ENCODE measurements at places on chromosomes 6 and 20.

DNA sequence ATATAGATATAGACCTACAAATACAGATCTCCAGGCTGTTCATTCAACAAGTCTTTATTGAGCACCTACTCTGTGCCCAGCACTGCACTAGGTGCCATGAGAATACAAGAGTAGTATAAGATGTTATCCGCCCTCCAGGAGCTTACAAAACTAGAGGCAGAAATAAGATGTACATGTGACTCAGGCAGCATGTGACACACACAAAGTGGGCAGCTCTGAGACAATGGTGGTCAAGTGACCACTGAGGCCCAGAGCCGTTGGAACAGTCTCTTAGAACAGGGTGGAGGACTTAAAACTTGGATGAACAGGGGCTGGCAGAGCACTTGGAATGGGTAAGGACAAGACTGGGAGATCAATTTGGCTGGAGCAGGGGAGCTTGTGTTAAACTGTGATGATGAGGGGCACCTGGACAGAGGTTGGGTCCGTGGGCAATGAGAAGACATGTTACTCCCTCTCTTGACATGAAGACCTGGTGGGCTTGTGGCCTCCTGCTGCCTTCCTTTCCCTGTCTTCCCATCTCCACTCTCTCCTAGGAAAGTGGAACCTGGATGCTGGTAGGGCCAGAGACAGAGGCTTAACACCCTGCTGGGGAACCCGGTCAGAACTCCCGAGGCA, 21.2 kb downstream of the TRIM15 start:
- DNase-seq = no peak

GRCh38 chr20:46192376-46192944, 74.3 kb downstream of the CD40 start:
- DNase-seq = no peak

DNA sequence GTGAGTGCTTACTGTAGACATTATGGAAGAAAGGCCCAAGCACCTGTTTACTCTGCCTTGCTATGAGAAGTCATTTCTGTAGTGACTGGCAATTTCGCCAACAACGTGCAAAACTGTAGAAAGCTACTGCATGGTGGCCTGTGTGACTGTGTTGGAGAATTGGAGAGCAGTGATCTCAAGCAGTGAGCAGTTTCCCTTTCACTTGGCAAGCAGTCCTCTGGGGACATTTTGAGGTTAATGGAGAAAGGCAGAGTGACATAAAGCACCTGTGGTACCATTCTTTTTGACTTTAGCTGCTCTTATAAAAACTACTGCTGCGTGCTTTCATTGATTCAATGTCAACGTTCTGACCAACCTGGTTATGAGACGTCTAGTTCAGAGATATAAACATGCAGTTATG, 382.6 kb upstream of the JAG1 start:
- no peak for DNase-seq

GRCh38 chr6:17988422-17988944, 1.0 kb upstream of the KIF13A start:
- no peak for DNase-seq

- DNase-seq = no peak
Measured at GRCh38 chr6:42297661-42298060, 80.0 kb upstream of the MRPS10 start.

GRCh38 chr6:161639772-161640171, 365.9 kb upstream of the AGPAT4 start:
- DNase-seq = no peak

DNA sequence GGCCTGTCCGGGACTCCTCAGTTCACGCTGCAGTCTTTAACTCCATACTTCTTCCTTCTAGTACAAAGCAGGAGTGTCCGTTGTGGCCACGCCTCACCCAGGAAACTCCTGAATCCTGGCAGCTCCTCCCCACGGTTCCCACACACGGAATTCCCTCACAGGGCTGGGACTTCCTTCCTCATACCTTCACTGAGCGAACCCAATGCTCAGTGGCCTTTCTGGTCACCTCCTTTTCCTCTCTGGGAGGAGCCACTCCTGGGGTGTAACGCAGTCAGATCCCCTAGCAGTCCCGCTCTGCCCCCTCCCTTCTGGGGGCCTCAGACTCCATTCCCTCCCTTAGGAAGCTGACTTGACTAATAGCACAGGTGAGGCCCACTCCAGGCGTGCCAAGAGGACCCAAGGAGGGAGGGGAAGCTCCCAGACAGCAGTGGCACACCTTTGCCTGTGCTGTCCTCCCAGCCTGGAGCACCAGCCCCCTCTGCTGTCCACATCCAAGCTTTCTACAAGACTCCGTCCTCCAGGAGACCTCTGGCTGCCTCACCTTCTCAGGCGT, at the start of gene SLC52A3:
Gene SLC52A3 (minus strand): TSS at position 75 of the 553 bp plus-strand sequence. CDS start 2,726 bp downstream, outside the sequence.
- no peak for DNase-seq

- DNase-seq = no peak
Measured at GRCh38 chr6:129446272-129447197, 263.4 kb downstream of the ARHGAP18 start.

Data from T1000 (cell line).